DND-41 (cell line): ENCODE measurements at places on chromosomes 1 and 21.

DNA sequence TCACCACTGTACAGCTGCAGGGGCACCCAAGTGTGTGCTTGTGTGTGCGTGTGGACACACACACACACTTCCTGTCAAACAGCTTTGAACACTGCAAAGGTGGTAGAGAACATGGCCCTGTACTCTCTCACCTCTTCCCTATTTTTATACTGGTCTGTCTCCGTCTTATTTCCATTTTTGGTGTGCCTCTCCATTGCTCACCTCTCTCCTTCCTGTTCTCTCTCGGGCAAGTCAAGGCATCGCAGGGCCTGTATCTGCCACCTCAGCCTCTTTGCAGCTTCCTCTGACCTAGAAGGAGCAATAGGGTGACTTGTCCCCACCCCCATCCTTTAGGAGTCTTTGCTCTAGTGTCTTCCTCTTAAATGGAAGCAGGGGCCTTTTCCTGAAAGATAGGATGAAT is 2.2 kb downstream of the SMCP start:
- DNase-seq = no peak

DNA sequence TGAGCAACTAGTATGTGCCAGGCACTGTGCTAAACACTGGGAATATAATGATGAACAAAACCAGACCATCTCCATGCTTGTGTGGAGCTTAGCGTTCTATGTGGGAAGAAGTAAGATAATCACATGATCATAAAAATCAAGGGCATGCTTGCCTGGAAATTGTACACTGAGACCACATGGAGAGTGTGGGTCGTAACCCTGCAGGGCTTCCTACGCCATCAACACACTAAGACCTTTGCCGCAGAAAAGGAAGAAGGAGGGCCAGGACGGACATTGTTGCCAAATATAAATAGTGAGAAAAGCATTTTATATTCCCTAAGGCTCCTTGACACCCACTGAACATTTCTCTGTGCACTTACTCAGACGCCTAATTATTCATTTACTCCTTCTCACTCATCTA is 388.1 kb upstream of the VAMP3 start:
- no peak for DNase-seq

DNA sequence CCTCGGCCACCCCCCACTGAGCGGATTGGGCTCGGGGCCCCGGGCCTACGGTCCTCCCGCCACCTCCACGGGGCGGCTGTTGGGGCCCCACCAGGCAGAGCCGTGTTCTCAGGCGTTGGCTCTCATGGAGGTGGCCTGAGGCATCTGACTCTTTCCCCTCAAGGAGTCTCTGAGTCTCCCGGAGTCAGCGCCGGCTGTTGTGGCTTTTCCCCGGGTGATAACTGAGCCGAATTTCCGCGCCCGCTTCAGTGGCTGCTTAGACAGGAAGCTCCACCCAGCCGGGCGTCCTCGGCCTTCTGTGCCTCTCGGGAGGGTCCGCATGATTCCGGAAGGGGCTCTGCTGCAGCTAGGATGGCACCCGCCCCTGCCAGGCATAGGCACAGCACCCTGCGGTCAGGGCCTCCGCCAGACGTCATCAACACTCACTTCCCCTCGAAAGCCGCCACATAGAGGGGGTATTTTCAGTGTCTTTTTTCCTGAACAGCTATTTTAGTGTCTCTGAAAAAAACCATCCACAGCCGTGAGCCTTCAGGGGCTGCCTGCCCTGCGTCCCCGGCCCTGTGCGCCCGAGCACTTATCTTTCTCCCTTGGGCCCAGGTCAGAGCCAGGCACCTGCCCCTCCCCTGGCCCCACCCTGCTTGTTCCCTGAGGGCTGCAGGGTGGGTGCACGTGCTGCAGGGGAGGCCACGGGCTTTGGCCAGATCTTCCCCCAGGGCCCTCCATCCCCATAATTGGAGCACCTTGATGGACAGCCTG is 72.9 kb downstream of the SKI start:
- DNase-seq = peak; percentile 97

- no peak for DNase-seq
Observed at GRCh38 chr1:96362623-96363022, 359.0 kb upstream of the PTBP2 start.

DNA sequence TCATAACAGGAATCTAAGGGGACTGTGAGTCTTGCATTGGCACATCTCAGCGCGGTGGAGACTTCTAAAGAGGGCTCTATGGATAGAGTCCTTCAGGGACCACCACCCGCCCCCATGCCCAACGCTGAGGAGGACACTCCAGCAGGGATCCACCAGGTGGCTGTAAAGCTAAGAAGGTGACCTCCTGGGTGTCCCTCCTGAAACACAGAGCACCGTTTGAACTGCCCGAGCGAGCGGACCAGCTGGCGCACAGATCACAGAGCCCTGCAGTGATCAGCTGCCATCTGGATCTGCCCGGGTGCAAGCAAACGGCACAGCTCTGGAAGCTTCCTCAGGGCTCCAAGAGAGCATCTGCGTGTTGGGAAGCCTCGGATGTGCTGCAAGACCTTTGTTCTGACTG is 51.3 kb upstream of the LYST start:
- no peak for DNase-seq

- DNase-seq = peak; percentile 85
Observed at GRCh38 chr1:10909697-10910680, 102.5 kb upstream of the TARDBP start.

DNA sequence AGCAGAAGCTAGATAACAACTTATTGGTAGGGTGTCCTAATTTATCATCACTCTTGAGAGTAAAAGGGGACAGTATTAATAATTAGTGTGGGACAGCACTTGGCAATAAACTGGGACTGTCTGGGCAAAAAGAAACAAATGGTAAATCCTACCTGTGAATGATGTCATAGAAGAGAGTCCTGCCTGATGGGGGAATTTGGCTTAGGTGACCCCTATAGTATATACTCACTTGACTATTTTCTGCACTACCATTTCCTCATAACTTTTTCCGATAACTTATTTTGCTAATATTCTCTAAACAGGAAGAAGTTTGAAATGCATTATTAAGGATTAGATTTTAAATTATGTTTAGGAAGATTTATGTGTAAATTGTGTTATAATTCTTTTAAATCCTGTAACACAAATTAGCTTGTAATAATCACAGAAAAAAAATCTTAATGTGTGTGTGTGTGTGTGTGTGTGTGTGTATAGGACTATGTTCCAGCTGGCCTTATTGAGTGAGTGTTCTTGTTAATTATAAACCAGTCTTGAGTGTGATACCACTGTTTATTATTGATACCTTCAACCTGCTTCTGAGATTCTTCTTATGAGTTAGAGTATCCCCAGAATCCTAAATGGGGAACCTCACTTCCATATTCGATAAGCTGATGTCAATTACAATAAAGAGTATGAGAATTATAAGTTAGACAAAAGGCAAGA is 144.2 kb upstream of the C1orf105 start:
- no peak for DNase-seq

DNA sequence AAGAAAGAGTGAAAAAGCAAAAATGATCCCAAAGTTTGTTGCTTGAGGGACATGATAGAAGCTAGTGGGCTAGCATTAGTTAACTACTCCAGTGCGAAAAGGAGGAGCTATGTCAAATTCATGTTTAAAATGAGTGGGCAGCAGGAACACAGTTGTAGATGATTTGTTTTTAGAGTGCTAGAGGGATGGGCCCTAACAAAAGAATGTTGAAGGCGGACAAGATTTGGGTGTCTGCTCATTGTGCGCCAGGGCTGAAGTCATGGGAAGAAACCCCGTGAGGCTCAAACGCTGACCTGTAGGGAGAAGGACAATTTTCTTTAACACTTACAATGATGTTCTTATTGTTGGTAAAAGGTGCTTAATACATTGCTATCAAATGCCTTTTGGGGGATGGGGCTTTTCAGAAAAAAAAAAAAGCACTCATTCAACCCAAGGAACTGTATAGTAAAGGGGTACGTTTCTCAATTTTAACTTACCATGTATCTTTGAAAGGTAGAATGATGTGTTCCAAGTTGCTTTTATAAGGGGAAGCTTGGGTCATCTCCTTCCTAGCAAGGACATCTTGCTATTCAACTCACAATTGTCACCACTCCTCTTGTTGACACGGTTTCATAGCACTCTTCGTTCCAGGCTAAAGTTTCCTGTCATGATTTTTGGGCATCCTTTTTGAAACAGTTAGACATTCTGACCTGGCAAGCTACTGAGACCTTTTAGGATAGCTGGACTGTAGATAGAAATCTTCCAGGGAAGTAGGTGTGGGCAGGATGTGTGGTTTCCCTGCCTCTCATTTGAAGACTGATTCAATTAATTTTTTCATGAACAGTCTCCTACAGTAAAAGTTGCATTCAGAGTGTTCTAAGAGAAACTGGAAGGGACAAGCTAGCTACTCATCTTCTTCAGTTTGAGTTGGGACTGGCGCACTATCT is 53.0 kb upstream of the CNN3 start:
- no peak for DNase-seq

GRCh38 chr1:101964708-101965107 is 32.0 kb downstream of the OLFM3 start:
- DNase-seq = peak; percentile 53

DNA sequence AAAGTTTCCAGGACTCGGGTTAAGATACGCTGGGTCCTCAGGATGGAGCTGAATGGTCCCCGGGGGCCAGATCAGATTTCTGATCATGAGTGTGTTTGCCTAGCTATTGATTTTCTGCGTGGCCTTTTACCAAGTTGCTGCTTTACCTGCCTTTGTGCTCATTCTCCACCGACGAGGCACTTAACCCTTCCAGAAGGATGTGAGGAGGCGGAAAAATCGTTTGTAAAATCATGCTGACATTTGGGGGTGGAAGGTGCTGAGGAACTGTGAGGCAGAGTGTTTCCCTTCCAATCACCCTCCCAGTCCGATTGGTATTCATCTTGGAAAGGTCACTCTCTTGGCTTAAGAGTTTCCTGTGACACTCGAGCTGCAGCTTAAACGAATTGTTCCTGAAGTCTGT is 337.1 kb upstream of the KAZN start:
- no peak for DNase-seq

GRCh38 chr1:221583465-221583864 is 158.4 kb downstream of the DUSP10 start:
- no peak for DNase-seq

GRCh38 chr1:180193141-180194047 is 36.7 kb upstream of the LHX4 start:
- no peak for DNase-seq

DNA sequence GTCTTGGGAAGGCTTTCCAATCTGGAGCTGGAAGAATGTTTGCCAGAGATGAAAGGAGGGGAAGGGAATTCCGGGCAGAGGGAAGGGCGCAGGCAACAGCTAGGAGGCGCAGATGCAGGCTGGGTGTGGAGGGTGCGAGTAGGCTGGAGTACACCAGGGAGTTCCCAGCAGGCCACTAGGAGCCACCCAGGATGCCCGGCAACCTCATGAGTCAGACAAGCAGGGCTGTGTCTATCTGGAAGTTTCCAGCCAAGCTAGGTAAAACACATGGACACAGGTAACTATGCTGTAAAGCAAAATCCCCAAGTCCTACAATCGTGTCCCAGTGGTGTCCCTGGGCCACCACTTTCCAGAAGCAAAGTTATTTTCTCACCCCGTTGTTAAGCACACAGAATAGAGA is 990 bp upstream of the NBL1 start:
- DNase-seq = no peak

DNA sequence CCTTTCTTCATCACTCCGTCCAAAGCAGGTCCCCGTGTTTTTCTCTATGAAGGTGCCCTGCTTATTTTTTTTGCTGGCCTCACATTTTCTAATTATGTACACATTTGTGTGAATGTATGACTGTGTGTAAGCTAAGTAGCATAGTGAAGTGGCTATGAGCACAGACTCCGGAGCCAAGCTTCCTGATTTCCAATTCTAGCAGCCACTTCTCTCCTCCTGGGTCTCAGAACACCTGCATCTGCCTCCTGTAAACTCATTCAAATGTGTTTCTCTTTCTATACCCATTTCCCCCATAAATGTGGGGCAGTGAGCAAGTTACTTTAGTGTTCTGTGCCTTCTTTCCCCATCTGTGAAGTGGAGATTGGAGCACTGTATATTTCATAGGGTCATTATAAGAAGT is 2.1 kb downstream of the SLAMF6 start:
- no peak for DNase-seq

DNA sequence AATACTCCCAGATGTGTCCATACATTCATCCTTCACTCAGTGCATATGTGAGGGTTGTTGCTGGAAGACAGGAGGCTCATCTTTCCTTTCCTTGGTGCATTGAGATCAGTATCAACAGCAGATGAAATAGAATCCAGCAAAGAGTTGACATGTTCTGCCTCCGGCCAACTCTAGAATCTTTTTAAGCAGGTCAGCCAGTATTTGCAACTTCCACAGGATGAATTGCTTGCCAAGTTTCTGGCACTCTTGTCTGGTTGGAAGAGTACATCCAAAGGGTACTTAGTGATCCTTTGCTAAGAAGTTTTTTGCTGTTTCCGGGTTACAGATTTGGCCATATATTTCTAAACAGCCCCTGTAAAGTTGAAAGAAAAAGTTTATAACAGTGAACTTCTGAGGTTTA is 21.1 kb downstream of the SYNC start:
- no peak for DNase-seq

DNA sequence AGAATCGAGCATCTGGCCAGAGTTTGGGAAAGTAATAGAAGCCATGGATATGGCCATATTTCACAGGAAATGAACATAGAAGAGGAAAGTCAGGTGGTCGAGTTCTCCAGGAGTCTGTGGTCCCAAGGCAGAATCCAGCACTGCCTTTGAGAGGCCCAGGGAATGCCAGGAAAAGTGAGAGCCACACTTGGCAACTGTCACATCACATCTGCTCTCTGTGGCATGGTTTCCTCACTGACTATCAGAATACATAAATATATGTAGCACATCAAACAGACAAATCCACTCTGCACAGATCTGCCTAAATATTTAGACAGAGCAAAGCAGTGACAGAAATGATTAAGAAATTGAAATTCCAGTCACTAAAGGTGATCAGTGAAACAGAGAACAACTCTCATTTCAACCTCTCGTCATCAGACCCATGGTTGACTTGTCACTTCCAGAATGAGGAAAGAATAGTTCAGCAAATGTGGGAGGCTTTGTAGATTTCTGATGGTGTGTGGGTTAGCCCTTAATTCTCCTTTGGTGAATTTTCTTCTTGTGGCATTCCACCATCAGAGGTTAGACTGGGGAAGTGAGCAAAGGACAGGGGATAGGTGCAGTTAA is 58.8 kb upstream of the MAN1A2 start:
- no peak for DNase-seq

DNA sequence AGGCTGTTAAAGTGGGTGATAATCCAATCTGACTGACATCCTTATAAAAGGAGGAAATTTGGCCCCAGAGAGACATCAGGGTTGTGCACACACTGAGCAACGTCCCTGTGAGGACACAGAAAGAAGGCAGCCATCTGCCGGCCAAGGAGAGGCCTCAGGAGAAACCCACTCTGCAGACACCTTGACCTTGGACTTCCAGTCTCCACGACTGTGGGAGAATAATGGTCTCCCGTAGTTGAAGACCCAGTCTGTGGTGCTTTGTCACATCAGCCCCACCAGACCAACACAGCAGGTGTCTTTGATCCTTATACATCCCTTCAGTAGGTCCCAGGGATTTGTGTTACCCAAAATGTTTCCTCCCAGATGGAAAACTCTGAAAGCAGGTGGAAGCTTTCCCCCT is 4.2 kb upstream of the DNAJC28 start:
- DNase-seq = no peak
